ENCODE measurements at places on chromosomes 4 and X.

DNA sequence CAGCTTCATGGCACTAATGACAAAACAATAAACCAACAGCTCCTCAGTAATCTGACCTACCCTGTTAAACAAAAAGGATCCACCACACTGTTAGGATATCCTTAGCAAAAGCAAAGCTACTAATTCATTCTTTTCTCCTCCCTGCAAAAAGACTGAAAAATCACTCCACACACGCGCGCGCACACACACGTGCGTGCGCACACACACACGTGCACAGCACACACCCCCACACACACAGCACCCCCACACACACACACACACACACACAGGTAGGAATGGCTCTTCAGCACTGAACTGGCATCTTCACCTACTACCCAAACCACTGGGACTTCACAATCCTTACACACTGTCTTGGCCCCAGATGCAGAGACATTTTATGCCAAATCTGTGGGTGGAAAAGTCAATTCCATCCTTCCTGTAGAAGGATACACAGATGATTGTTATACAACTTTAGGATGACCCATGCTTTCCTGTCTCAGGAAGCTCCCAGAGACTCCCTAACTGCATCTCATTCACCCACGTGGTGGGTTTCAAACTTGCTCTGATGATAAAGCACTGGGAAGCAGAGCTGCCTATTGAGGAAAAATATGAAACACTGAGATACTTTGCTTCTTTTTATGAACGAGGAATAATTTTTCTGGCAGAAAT is 102.5 kb downstream of the TSPAN5 start:
- no peak for DNase-seq

DNA sequence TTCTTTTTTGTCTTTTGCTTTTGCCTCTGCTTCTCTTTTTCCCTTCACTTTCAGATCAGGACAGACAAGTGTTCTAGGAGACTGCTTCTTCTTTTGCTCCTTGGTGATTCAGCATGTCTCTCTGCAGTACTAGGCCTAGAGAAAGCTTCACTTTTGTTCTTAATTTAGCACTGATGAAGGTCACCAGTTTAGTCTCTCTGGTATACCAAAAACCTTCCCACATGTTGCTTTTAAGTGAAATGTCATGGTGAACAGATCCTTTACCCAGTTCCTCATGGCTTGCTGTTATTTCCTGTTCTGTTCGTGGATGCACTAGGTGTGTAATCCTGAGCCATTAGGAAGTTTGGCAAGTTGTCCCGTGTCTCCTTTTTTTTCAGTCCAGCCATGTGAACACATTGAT is 53.3 kb downstream of the NBDY start:
- DNase-seq: no peak

DNA sequence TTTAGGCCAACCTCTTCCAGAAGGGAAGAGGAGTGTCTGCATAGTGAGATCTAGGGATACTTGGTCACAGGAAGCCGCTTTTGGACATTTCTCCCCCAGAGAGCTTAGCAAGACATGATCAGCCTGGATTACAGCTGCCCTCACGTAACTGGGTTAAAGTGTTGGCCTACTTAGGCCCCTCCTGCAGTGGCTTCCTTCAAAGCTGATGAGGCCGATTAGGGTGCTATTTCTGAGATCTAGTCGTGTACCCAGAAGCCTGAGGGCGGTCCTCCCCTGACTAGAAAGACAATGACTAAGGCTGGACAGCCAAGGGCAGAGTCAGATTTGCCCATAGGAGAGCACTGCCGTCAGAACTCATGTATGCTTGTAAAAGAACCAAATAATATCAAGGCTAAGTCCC is 135.0 kb downstream of the AMMECR1 start:
- DNase-seq: no peak

DNA sequence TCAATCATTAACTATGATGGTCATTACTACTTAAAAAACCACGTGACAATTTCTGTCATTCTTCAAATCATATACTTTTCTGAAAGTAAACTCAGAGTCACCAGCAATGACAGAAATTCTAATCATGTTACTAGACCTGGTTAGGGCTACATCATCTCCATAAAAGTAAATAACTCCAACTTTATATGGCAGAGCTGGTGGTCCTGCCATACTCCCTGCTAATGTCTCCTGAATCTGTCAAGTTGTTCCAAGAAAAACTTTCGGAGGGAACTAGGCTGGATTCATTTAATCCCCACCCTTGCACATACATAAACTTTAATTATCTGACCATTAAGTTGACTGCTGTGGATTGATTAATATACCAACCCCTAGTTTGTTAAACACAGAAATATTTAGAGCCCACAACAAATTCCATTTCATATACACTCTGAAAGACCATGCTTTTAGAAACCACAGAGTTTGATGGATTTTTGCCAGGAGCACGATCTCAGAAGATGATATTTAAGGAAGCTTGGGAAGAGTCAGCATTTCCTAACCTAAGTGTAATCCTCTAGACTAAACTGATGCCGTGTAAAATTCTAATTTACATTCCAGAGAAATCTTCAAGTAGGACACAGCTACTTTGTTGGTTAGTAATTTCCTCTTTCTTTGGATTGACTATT is 577.0 kb downstream of the FAT4 start:
- no peak for DNase-seq

DNA sequence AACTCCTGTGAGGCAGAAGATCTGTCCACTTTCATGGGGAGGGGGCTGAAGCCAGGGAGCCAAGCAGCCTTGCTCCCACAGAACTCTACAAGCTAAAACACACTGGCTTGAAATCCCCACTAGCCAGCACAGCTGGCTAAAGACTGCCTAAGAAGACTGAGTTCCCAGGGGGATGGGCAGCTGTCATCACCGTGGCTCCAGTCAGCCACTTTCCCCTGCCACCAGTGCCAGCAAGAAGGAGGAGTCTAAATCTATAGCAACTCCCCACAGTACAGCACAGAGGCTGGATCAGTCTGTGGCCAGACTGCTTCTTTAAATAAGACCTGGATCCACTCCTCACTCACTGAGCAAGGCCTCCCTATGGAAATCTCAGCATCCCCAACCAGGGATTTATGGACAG is 308.6 kb downstream of the FAM47B start:
- no peak for DNase-seq

DNA sequence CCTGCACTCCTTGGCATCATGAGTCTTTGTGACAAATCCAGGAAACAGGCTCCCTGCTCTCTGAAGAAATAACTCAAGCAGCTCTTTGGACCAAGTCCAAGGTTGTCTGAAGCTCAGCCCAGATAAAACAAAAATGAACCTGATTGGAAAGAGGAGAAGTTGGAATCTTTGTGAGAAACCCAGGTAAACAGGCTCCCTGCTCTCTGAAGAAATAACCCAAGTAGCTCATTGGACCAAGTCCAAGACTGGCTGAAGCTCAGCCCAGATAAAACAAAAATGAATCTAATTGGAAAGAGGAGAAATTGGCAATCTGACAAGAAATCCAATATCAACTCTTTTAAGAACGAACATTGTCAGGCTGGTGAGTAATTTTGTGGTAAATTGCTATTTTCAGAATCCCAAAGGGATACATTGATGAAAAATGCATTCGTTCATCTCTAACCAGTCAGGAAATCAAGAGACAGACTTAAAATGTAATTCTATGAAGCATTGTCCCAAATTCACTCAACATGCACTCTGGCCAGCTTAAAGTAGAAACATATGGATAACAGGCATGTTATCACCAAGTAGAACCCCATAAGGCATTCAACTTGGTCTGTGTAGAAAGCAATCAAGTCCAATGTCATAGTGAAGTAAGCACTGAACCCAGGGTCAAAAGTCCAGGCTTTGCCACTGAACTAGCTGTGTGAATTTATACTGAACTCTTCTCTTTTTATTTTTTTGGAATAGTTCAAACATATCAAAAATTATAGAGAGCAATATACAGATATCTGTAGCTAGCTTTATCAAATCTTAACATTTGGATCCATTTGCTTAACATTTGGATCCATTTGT is 16.8 kb upstream of the NFXL1 start:
- DNase-seq: no peak

DNA sequence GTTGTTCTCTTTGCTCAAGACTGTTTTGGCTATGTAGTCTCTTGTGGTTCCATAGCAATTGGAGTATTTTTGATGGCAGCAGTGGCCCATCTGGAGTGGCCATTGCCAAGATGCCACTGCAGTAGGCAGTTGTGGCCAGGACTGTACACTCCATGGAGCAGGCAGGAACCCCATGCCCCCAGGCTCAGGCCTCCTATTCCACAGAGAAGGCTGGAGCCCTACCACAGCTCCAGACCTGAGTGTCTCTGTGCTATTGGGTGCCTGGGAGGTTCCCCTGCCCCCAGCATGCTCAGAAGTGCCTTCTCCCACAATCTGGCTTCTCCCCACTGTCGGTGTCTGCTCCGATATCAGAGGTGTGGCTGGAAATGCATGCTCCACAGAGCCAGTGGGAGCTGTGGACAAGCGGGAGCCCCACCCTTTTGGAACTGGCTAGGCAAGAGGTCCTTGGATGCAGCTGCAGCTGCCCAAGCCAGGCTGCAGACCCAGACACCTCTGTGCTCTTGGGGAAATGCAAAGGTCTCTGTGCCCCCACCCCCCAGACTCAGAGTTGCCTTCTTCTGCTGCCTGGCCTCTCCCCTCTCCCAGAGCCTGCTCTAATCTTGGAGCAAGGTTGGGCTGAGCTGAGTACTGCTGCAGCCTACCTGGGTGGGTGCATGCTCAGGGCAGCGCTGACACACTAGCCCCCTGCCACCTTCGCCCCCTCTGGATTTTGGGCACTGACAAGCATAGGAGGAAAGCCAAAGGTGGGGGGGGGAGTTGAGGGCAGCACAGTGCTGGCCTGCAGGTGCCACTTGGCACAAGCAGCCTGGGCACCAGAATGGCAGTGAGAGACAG is 46.6 kb upstream of the UBE2NL start:
- no peak for DNase-seq

- DNase-seq: no peak
Observed at GRCh38 chr4:632926-633325, 7.6 kb downstream of the PDE6B start.

GRCh38 chr4:8409264-8410065 is 31.1 kb downstream of the ACOX3 start:
- no peak for DNase-seq

DNA sequence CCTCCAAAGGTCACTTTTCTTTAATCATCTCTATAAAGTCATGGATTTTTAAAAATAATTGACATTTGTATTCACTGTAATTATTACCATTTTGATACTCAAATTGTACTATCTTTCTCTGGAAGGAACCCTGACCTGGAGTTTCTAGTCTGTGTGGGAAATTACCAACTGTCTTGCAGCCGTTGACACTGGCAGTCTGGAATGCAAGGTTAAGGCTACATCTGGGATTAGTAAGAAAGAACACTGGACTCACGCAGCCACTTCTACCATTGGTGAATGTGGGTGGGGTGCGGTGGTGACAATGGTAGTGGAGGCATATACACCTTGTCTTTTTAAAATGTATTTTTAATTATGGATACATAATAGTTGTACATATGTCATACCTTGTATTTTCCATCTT is 40.9 kb downstream of the EGF start:
- DNase-seq: no peak

GRCh38 chr4:73844345-73844744 is 7.9 kb downstream of the CXCL6 start:
- no peak for DNase-seq

DNA sequence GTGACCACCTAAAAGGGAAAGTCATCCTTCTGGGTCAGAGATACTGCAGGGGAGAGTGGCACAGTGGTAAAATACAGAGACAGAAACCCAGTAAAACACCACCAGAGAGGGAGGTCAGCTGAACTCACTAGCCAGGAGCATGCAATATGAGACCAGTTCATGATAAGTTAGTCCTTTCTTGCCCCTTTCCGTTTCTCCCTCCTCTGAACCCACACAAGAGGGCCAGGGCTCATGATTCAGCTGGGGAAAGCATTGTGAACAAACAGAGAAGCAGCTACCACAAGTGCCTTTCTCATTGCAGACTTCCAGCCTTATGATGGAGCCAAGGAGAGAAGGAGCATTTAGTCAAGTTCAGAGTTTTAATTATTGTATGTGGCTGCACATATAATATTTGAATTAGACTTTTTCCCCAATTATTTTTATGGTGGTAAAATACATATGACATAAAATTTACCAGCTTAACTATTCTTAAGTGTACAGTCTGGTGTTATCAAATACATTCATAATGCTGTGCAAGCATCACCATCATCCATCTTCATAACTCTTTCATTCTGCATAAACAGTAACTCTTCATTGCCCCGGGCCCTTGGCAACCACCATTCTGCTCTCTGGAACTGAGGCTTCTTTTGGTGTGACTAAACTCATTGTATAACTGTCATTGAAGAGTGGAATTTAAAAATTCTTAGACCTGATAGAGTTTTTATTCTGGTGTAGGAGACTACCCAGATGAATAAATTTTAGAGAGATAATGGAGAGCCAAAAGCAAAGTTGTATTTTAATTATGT is 114.6 kb downstream of the DDIT4L start:
- DNase-seq: no peak

DNA sequence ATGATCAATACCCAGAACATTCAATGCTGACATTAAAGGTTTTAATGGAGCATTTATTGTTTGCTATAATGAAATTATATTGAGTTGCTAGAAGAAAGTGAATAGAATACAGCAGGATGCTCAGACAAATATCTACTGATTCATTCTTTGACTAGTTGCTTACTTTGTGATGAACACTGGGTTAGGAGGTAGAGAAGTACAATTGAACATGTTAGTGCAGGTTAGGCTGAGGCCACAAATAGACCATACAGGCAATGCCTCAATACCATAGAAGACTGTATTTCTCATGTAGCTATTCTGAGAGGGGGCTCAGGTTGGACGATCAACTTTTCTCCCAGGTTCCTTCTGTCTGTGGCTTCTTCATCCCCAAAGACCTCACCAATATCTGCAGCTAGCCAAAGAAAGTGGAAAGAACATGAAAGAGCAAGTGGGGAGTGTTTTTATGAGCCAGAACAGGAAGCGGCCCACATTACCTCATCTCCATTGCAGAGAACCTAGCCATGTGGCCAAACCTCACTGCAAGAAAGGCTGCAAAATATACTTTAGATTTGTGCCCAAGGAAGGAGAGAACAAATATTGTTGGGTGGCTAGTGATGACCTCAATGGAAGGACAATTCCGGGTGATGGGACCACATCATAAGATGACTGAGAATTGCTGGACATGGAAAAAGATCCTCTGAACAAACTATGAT is 180.3 kb upstream of the GATB start:
- no peak for DNase-seq

- DNase-seq: no peak
Observed at GRCh38 chr4:139316733-139317132, 14.5 kb upstream of the NDUFC1 start.

GRCh38 chr4:3675251-3676115 is 90.7 kb upstream of the ADRA2C start:
- DNase-seq: no peak

- DNase-seq: peak; percentile 21
Observed at GRCh38 chr4:77240469-77241066, 83.6 kb downstream of the CCNG2 start.

Measured in naive B cell (primary cell).